ENCODE measurements at places on chromosomes 2 and 18.

- DNase-seq, result no peak
Measured at GRCh38 chr2:210442878-210443277, 33.7 kb downstream of the LANCL1 start.

- DNase-seq, result peak; percentile 56
Measured at GRCh38 chr2:57885742-57886141, 160.9 kb upstream of the VRK2 start.

GRCh38 chr2:178188466-178188865 lies 5.8 kb upstream of the OSBPL6 start:
- DNase-seq, result no peak

DNA sequence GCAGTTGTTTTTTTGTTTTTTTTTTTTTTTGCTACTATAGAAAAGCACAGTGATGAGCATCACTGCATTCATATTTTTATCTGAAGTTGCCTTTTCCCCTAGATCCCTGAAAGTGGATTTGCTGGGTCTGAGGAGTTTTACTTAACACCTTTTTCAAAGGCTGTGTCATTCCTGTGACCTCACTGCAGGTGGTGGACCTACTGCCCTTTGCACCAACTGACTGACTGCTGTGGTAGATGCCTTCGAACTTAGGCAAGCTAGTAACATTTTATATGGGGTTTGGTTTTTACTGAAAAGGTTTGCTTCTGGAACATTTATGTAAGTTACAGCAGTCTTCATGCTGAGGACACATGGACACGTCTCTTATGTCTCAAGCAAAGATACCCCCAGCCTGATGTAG lies 36.2 kb downstream of the SPTBN1 start:
- no peak for DNase-seq

- no peak for DNase-seq
Measured at GRCh38 chr2:149090706-149091105, 52.2 kb downstream of the LYPD6B start.

- no peak for DNase-seq
Measured at GRCh38 chr2:241310917-241311566, 4.4 kb downstream of the HDLBP start.

- no peak for DNase-seq
Measured at GRCh38 chr2:186820303-186820702, 28.7 kb downstream of the ZSWIM2 start.

DNA sequence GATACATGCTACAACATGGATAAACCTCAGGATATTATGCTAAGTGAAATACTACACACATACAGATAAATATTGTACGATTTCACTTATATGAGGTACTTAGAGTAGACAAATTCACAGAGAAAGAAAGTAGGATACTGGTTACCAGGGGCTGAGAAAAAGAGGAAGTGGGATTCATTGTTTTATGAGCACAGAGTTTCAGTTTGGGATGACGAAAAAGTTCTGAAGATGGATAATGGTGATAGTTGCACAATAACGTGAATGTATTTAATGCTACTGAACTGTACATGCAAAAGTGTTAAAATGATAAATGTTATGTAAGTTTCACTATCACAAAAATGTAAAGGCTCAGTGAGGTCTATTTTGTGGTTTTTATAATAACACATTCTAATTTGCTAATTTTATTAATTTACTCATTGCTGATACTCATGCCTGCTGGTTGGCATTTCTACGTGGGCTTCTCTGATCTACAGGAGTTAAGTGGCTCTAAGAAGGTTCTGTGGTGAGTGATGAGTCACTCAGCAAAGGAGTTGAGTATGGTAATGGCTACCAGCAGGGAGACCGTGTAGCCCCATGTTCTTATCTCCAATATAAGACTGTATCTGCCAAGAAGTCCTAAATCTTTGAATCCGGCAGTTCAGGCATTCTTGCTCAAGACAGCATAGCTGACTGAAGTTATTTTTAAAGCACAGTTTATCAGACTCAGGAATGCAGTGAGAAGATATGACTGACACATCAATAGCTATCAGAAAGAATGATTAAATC lies 41.1 kb downstream of the UPP2 start:
- no peak for DNase-seq

DNA sequence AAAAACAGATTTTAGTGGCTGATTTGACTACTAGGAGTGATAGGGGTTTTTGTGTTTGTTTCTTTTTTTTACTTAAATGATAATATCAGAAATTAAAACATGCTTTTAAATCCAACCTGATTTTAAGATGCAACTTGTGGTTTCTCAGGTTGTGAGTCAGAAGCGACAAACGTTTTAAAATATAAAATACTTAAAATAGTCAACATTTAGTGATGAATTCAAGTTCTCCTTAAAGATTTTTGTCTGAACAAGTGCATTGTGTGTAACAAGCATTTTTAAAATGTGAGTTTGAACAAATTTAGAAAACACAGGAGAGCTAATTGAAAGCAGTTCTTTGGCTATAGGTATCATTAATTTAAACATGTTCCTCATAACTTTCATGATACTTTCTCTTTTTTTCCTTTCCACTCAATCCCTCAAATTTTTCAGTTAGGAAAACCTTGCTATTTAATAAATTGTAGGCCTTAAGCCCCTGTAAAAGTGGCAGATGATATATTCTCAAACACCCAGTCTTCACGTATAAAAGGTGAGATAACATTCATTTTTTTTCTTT lies 3.6 kb downstream of the TBR1 start:
- DNase-seq, result no peak

- no peak for DNase-seq
Measured at GRCh38 chr2:180716186-180717180, 263.9 kb upstream of the UBE2E3 start.

DNA sequence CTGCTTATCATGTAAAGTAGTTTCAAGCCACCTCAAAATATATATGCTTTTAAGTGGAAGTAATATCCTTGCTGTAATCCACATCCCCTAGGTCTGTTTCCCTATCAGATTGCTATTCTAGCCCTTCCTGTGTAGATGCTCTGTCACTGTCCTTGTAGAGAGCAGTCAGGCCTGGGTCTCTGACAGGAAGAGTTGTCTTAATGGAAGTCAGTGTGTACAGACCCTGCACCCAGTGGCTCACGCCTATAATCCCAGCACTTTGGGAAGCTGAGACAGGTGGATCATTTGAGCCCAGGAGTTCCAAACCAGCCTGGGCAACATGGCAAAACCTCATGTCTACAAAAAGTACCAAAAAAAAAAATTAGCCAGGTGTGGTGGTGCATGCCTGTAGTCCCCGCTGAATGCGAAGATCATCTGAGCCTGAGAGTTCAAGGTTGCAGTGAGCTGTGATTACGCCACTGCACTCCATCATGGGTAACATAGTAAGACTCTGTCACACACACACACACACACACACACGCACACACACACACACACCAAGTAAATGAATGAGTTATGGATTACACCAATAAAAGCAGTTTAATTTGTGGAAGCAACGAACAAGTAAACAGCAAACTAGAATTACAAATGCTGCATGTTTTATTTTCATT lies 70.2 kb upstream of the DSC1 start:
- DNase-seq, result no peak

DNA sequence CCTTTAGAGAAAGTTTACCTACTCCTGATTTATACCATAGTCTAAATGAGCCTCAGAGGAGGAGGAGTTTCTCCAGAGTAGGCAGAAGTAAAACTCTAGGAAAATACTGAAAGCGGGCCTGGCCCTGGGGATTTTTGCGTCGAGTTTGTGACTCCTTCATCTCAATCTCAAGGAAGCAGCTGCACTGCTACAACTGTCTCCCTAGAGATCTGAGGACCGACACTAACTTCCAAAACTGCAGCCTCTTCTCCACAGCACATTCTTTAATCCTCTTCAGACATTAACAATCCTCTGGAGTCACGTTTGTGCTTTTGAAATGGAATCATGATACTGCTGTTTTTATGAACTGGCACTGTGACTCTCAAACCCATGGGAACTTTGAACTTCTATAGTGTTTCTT lies 281.4 kb downstream of the KCNS3 start:
- DNase-seq, result no peak

DNA sequence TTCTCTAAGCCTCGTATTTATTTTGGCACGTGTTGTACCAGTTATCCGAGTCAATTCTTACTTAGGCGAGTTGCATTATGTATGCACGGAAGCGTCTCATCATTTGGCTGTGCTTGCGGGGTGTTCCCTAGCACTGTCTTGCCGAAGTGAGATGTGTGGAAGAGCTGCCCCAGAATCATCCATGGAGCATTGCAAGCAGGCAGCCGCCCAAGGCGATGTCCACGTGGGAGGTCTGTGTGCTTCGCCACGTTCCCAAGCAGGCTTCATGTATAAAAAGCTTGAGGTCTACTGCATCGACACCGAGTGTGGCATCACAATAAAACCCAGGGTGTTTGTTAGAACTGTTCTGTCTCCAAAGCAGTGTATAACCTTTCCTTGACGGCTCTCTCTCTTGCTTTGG lies 849.9 kb downstream of the DCDC2C start:
- no peak for DNase-seq

DNA sequence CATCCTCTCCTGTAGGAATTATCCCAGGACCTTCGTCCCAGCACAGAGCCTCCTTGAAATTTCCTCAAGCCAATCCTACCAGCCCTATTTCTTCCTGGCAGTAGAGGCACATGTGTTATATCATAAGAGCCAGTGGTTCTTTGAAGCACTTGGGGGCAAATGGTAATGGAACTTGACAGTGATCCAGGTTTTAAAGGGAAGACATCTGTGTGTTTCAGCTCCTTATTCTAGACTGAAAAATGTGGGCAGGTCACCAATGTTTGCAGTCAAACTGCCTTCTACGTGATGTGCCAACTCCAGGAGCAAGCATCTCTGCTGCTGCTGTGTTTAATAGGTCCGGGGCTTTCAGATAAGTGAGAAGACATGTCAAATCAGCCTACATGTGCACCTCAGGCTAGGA lies 157.1 kb downstream of the GALNT14 start:
- DNase-seq, result peak; percentile 15

DNA sequence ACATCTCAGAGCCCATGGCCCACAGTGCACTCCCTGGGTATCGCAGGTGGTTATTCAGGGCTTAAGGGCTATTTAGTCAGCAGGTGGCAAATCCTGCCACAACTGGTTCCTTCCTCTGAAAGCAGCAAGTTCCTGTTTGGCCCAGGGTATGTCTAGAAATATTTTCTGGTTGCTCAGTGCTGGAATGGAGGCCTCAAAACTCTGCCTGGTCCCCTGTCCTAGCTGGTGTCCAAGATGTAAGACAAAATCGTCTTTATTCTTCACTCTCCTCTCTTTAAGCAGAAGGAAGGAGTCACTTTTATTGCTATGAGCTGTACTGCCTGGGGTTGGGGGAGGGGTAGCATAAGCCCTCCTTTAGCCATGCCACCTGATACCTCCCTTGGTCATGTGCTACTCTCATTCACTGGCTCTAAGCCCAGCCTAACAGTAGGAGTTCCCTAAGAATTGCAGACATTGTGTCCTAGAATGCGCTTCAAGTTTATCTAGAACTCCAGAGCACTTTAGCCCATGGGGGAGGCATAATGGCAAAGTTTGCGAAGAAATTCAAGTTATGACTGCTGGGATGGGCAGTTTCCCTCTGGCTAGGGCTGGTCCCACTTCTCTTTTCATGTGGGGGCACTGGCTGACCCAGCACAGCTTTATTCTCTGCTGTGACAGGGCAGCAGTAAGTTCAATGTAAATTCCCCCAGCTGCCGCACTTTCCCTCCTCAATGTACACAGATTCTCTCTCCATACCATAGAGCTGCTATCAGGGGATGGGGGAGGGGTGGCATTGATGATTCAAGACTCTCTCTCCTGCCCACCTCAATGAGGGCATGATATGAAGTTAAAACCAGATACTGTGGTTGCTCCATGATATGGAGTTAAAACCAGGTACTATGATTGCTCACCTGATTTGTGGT lies 27.1 kb upstream of the CWC22 start:
- no peak for DNase-seq

DNA sequence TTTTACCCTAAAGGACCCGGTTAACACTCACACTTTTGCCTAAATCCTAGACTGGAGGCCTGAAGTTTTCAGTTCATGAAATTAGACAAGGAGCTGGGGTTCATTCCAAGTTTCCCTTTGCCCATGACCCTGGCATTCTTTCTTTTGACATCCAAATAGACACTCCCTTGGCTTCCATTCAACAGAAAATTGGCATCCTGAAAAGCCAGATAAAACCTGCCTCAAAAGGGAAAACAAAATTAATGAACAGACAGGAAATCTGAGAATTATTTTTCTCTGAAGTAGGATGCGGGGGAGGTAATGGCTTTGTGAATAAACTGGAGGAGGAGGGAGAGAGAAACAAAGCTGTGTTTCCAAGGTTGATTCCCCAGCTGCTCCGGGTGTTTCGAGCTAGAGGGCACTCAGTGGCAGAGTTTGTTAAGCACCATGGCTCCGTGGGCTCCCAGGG lies 41.0 kb downstream of the SPP2 start:
- DNase-seq, result peak; percentile 15

DNA sequence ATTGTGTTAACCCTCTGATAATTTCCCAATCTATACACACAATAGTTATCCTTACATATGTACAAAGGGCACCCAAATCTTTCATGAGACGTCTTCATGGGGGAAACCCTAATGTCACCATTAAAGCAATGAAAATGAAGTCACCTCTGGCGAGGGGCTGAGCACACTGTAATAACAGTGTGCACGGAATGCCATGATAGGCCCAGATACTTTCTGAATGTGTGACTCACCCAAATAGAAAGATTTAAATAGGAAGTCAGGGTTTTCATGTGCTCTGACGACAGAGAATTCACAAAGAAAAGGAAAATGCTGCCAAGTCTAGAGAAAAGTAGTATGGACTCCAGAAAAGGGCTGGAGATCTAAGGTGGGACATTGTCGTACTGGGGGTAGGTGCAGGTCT lies 128.3 kb downstream of the SATB2 start:
- no peak for DNase-seq

GRCh38 chr2:126857502-126857901 lies 41.2 kb upstream of the TEX51 start:
- no peak for DNase-seq
